ENCODE measurements at places on chromosomes 12 and 14.

- DNase-seq = no peak
Measured at GRCh38 chr12:2336409-2336829, 283.6 kb downstream of the CACNA1C start.

DNA sequence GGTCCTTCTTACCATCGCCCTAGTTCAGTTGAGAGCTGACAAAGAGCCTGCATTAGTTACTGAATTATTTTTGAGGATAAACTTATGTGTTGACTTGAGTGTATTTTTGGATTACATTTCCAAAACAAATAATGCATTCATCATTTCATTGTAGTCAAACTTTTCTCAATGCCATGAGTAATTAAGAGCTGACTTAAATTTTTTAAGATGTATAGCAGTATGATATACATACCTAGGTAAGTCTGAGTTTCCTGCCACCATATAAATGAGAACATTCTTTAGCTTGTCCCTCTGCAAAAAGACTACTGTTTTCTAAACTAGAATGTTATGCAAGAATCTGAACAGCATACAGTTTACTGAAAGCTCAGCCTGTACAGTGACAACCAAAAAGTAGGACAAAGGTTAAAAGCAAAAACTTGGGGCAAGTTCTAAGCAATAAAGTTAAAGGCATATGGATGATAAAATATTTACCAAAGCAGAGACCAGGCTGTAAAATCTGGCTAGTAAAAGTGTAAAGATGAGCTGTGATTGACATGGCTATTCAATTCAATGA is 82.1 kb upstream of the FERMT2 start:
- DNase-seq = no peak

DNA sequence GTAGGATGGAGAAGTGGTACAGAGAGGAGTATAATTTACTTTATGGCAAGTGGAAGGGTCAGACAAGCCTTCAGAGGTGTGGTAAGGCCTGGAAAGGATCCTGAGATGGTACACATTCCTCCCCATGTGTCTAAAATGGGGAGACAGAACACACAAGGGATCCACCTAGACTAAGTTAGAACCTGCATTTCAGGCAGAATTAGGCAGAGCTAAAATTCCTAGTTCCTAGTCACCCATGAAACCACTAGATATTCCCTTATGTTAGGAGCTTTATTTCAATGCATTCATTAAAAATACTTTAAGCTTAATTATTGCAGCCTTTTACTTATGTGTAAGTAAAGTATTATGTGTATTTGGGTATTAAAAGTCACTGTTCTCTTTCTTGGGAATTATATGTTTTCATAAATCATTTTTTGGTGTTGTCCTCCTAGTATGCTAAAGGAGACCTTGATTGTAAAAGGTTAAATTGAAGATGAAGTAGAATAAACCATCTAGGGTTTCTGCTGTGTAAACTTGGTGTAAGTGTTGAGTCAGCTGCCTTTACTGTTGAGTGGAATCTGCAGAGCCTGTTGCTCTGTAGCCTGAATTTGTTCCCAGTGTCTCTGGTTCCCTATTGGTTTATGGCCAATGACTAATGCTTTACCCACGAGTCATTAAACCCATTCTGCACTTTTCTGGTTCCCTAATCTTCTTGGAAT is 423.2 kb downstream of the ATP23 start:
- DNase-seq = no peak

DNA sequence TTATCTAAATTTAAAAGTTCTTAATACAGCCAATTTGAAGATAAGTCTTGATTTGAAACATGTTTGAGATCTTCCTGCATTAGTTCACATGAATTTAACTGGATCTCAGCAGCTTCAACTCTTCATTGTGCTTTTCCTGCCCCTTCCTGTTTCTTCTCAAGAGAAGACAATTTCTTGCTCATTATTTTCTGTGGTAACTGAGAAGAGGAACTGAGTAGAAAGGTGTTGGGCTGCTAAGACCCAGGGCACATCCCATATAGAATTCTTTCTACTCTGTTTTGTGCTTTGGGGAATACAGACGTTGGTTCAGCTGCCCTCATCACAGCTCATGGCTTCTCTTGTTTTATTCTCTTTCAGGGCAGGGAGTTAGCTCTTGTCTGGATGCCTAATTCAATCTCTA is 110.2 kb downstream of the SNAPC1 start:
- DNase-seq = no peak

DNA sequence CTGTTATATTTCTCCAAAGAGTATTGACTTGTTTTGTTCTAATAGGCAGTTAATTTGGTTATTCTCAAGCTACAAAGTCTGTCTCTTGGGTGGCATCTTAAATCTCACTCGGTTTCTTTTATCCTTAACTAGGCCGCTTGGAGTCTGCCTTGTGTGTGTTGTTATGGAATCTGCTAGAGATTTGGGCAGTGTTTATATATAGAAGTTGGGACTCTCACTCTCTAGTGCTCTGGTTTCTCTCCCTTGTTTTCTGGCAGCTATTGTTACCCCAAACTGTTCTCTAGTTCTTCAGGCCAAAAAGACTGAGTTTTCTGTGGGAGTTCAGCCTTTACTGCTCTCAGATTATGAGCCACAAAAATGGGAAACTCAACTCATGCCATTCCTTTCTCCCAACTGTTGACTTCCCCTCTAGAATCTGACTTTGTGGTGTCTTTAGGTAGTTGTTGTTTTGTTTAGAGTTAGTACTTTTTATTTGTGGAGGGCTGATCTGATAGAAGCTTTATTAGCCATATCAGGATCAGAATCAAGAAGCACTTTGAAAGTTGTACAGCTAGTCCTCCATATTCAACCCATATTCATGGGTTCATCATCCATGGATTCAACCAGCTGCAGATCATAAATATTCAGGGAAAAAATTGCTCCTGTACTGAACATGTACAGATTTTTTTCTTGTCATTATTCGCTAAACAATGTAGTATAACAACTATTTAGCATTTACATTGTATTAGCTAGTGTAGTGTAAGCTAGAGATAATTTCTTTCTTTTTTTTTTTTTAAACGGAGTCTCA is 11.2 kb downstream of the PSMA6 start:
- DNase-seq = no peak

- DNase-seq = no peak
Measured at GRCh38 chr14:55721353-55721752, 141.3 kb downstream of the KTN1 start.

GRCh38 chr12:131749618-131750315 is 38.9 kb downstream of the SFSWAP start:
- no peak for DNase-seq

GRCh38 chr14:53896726-53897125 is 59.9 kb downstream of the BMP4 start:
- DNase-seq = no peak

DNA sequence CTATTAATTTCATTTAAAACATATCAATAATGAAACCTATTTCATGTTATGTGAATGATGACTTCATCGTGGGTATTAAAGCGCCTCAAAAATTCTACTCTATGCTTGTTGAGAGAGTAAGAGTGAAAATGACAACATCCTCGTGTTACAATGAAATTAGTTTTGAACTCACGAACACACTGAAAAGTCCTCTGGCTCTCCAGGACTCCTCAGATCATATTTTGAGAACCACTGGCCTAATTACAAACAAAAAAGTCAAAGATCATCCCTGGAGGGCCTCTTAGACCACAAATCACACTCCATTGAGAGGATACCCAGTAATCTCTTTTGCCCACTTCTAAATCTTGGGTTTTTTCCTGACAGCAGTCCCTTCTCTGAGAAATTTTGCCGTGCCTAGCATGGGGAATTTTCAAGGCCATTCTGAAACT is 19.1 kb downstream of the DAAM1 start:
- no peak for DNase-seq

GRCh38 chr14:36438883-36439282 is 81.1 kb downstream of the NKX2-1 start:
- no peak for DNase-seq

DNA sequence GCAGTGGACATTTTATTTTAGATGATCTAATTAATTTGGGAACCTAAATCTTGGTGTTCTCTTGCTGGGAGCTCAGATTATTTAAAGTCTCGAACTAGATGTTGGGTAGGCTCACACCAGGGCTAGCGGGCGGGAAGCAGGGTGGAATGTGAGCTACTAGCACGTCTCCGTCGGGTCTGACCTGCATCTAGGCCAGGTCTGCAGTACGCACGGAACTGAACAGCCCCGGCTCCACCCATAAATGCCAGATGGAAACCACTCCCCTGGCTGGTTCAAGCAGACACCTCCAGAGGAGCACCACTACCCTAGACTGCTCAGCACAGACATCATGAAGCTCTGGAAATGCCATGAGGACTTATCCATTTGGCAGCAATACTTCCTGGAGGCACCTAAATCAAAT is 10.3 kb downstream of the ZNF605 start:
- DNase-seq = no peak

GRCh38 chr12:31765931-31766330 is 37.1 kb upstream of the AMN1 start:
- DNase-seq = no peak

GRCh38 chr12:11856971-11857370 is 207.5 kb downstream of the ETV6 start:
- DNase-seq = no peak

DNA sequence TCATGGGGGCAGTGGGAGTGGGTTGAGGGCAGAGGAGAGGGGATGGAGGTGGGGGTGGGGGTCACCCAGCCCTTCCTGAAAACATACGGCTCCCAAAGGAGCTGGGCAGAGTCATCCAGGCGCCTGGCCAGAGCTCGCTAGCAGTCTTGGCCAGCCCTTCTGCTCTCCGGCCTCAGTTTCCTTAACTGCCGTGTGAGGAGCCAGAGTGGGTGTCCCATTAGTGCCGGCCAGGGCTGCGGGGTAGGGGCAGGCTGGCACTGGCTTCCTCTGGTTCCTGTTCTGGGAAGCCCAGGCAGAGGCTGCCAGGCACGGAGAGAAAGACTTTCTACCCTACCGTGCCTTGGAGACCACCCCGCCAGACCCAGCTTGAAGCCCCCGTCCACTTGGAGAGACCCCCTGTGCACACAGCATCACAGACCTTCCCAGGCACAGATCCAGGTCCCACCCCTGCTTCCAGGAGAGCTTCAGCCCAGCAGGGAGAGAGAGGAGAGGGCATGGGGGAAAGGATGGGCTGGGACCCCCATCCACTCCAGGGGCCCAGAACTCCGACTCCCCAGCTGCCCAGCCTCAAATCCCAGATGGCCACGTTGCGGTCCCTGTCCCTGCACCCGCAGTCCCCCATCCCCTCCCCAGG is 93.3 kb downstream of the RFLNA start:
- DNase-seq = no peak

DNA sequence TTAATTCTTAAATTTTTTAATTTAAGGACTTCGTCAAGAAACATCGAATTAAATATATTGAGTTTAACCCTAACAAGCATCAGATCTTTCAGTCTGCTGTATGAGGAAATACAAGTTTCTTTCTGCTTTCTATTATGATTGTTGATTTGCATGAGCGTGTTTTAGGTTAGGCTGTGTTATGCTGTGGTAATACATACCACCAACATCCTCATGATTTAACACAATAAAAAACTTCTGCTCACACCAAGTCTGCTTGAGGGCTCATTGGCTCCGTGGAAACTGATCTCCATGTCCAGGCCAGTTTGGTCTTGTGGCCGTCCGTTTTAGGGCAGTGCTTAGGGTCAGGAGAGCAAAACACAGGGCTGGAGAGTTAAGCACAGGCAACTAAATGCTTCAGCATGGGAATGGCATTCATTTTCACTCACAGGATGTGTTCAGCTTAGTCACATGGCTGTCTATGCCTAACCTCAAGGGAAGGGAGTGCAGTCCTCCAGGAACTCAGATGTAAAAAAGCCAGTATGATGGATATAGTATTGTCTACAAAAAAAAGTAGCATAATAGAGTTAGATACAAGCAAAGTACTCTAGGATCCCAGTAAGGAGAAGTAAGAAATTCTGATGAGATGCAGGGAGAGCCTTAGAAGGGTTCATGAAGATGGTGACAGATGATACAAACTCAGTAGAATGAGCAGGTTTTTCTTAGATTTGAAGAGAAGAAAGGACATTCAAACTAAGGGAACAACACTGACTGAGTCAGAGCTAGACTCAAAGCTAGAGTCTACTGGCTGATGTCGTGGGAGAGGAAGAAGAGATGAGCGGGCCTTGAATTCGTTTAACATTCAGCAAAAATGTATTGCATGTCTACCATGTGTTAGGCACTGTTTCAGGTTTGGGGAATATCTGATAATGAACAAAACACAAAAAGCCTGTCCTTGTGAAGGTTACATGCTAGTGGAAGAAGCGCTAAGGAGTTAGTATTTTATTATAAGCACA is 16.3 kb downstream of the MARK3 start:
- DNase-seq = no peak

- DNase-seq = no peak
Measured at GRCh38 chr12:62436164-62436503, 30.5 kb upstream of the MON2 start.

DNA sequence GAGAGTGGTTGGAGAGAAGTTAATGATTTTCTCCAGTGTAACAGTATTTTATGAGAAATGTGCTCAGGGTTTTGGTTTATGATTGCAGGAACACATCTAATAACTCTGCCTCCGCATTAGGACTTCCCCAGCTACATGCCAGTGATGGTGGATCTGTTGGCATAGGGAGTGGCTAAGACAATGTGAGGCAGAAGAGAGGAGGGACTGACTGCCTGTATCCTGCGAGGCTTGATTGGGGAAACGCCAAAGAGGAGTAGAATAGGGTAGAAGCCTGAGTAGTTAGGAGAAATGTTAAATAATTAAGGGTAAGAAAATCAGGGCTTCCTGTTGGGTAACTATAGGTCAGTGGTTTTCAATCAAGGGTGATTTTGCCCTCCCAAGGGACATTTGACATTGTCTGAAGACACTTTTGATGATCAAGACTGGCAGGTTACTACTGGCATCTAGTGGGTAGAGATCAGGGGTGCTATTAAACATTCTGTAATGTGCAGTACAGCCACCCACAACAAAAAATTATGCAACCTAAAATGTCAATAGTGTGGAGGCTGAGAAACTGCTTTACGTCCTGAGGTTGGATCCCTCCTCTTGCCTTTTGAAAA is 12.8 kb downstream of the TDG start:
- no peak for DNase-seq

- no peak for DNase-seq
Measured at GRCh38 chr12:29286081-29286790, 94.7 kb downstream of the ERGIC2 start.

GRCh38 chr12:123233505-123234308 is 471 bp downstream of the MTRFR start:
- DNase-seq = no peak

GRCh38 chr14:81423504-81423903 is 23.4 kb upstream of the STON2 start:
- no peak for DNase-seq

- no peak for DNase-seq
Measured at GRCh38 chr12:28489246-28489645, 299.0 kb downstream of the CCDC91 start.

GRCh38 chr12:69880571-69880970 is 55.5 kb downstream of the MYRFL start:
- no peak for DNase-seq

Data from stimulated activated CD4-positive, alpha-beta T cell treated with anti-CD3 and anti-CD28 coated beads, TNF-alpha, amount 100 ng/mL, for 1 hour (primary cell).